Panc1 (cell line): ENCODE measurements at places on chromosomes 3 and 15. TPM values are rescaled to one million over a fixed set of nuclear protein-coding genes. Genes with fewer than 3 reads are reported as not detected.

GRCh38 chr3:98500019-98500418, 2.5 kb downstream of the OR5K2 start:
- no peaks in the 10 kb centered on the region for H3K4me1 ChIP-seq
- no peaks in the 10 kb centered on the region for H3K36me3 ChIP-seq
- no peak overlapping the region for H3K27ac ChIP-seq
- H3K27me3 ChIP-seq: peaks cover 6% of the 10 kb centered on the region; the same call in 1 of the 2 replicates
- H3K4me3 ChIP-seq: no peak overlapping the region

DNA sequence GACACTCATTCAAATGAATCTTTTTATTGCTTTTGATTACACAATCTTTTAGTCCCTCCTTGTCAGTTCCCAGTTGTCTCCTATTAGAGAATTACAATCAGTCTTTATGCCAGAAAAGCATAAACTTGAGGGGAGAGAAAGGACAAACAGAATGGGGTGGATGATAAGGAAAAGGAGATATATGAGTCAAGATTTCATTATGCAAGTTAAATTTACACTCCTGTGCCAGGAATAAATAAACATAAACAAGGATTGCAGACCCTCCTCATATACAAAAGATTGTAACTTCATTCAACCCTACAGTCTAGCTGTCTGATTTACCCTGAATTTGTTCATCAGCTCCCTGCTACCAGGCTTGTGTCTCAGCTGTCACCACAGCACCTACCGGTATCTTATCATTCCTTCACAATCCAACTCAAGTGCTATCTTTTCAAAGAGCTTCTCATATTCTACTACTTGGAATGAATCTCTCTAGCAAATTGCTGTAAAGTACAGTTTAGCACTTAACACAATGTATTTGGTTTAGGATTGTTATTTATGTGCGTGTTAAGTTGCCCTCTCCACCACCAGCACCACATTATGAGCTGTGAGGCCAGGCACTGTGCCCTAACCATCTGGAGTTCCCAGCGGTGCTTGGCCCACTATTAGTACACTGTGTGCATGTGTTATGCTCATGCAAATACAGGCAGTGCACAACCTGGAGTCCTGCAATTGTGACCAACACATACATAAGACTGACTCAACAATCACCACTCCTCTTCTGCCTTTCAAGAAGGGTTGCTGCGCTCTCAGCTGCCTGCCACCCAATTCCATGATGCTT, 504.1 kb downstream of the TBL1XR1 start:
- no peaks in the 10 kb centered on the region for H3K36me3 ChIP-seq
- H3K4me3 ChIP-seq: no peak overlapping the region
- no peaks in the 10 kb centered on the region for H3K4me1 ChIP-seq
- no peaks in the 10 kb centered on the region for H3K27me3 ChIP-seq
- DNase-seq: no peak

IGSF11 gene
- total RNA-seq: 0.33 TPM

GRCh38 chr15:83144771-83145170, 37.3 kb downstream of the TM6SF1 start:
- no peak overlapping the region for H3K27ac ChIP-seq
- DNase-seq: no peak
- H3K4me1 ChIP-seq: no peaks in the 10 kb centered on the region

DNA sequence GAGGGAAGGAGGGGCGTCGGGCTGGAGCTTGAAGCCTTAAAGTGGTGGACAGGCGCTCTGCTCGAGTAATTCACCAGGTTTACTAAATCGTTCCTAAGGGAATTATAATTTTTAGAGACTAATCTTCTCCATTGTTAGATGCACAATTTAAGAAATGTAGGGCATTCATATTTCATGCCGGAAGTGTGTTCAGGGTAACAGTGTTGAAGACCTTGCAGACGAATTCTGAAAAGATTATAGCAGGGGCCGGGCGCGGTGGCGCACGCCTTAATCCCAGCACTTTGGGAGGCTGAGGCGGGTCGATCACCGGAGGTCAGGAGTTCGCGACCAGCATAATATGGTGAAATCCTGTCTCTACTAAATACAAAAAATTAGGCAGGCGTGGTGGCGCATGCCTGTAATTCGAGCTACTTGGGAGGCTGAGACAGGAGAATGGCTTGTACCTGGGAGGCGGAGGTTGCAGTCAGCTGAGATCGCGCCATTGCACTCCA, 365 bp upstream of the GTF2A2 start:
- peak overlapping the region; percentile 95; the same call in 1 of the 2 replicates for H3K27ac ChIP-seq
- H3K4me3 ChIP-seq: peak overlapping the region; percentile 93
- no peak for DNase-seq
- H3K4me1 ChIP-seq: peaks cover 10% of the 10 kb centered on the region; the same call in 1 of the 2 replicates

DNA sequence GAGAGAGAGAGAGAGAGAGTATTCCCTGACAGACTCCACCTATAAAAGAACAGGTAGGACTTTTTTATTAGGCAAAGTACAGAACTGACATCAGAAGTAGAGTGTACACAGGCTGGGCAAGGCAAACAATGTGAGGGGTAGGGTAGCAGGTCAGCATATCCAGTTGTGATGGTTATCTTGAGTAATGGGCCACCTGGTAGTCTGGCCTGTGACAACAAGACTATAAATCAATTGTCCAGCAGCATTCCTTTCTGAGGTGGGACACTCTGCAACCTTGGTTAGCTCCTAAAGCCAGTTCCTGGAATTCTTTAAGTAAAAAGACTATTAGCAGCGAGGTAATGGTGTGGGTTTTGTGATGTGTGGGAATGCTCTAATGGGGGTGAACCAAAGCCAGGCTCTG, 14.9 kb upstream of the TMCC1 start:
- H3K36me3 ChIP-seq: no peaks in the 10 kb centered on the region
- no peaks in the 10 kb centered on the region for H3K27me3 ChIP-seq
- no peaks in the 10 kb centered on the region for H3K4me1 ChIP-seq
- H3K4me3 ChIP-seq: no peak overlapping the region

SPATA12 gene
- 0.10 TPM for total RNA-seq

- no peak for DNase-seq
- no peaks in the 10 kb centered on the region for H3K27me3 ChIP-seq
Observed at GRCh38 chr3:54165865-54166264, 43.5 kb downstream of the CACNA2D3 start.

- no peaks in the 10 kb centered on the region; the same call in 1 of the 2 replicates for H3K4me1 ChIP-seq
- H3K4me3 ChIP-seq: no peak overlapping the region
- H3K27ac ChIP-seq: no peak overlapping the region
- no peak for DNase-seq
Observed at GRCh38 chr3:100076731-100077529, 37.4 kb downstream of the FILIP1L start.

DNA sequence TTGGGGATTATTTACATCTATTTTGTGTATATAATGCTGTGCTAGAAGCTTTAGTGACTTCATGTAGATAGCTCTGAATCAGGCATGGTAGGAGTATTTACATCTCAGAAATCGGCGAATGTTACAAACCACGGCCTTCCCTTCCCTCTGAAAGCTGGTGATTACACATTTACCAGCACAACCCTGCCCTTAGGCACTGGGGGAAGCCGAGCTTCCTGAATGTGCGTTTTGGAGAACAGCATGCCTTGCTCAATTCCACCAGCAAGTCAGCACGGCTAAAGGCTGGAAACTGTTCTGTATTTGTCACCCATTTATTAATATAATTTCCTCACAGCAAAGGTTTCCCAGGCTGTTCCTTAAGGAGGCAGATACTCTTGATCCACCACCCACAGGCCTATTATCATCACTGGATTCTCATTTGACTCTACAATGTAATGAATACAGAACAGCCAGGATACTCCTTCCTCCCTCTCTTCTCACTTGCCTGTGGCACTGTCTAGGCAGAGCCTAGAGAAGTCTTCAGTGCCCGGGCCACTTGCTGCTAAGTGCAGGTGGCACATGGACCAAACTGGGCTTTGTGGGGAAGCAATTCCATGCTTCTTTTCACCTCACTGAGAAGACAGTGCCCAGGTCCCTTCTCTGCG, 55.2 kb upstream of the CACNA2D3 start:
- no peaks in the 10 kb centered on the region; the same call in 1 of the 2 replicates for H3K27me3 ChIP-seq
- no peaks in the 10 kb centered on the region for H3K4me1 ChIP-seq
- H3K4me3 ChIP-seq: no peak overlapping the region
- no peak for DNase-seq
- no peak overlapping the region for H3K27ac ChIP-seq

DNA sequence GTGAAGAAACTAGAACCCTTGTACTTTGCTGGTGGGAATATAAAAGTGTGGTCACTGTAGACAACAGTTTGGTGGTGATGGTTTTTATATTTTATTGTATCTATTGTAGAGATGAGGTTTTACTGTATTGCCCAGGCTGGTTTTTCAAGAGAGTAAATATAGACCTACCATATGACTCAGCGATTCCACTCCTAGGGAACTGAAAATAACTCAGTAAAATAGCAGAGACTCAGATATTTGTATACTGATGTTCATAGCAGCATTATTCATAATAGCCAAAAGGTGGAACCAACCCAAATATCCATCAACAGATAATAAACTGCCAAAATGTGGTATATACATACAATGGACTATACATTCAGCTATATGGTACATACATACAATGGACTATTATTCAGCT, 68.8 kb upstream of the IL12A start:
- no peak overlapping the region for H3K4me3 ChIP-seq
- H3K4me1 ChIP-seq: no peaks in the 10 kb centered on the region
- H3K27me3 ChIP-seq: no peaks in the 10 kb centered on the region
- no peaks in the 10 kb centered on the region for H3K36me3 ChIP-seq

DNA sequence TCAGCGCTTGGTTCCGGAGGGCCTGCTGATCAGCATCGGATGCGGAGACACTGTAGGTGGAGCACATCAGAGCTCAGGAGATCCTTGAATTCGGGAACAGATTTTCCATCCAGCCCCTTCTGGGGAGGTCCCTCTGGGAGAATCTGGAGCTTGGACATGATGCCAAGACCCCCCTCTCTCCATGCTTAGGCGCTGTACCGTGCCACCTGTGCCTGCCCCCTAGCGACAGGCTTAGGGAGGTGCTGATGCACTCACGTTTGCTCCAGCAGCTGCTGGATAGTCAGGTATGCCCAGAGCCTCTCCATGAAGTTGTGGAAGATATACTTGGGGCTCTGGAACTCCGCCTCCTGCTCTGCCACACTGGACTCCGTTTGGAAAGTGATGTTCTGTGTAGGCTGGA, 9.7 kb downstream of the ITIH4 start:
- no peaks in the 10 kb centered on the region for H3K36me3 ChIP-seq
- no peaks in the 10 kb centered on the region for H3K4me1 ChIP-seq
- no peak overlapping the region for H3K4me3 ChIP-seq

DNA sequence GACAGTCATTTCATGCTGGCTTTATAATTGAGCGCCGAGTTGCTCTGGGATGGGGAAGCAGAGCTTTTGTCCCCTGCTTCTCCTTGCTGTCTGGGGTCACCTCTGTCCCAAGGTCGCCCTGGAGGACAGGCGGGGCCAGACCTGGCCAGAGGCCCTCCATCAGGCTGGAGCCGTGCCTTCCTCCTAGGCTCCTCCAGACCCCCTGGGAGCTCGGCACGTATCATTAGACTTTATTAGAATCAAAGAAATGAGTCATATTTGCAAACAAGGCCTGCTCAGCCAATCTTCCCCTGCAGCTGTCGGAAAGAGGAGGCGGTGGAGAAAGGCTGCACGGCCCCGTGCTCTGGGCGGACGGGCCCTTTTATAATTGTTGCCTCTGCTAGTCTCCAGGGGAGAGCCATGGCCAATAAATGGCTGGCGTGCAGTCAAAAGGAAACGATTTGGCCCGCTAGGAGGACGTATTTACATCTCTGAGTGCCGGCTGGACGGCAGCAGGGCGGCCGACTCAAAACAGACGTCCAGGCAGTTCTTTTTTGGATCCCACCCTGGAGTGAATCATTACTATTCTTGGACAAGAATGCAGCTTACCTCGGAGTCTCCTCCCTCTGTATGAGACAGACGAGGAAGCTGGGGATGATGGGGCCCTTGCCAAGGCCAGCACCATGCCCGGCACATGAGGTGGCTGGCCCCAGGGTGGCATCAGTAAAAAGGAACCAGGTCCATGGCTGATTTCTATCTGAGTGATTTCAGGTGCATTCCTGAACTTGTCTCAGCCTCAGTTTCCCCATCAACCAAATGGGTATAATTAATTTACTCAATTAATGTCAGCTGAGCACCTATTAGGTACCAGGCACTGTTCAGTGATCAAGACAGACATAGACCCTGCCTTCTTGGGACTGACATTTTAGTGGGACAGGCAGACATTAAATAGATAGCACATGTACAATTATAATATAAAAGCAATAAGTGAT, 50.6 kb downstream of the SLC6A6 start:
- H3K4me1 ChIP-seq: peaks cover 58% of the 10 kb centered on the region
- no peaks in the 10 kb centered on the region; the same call in none of the 2 replicates for H3K36me3 ChIP-seq
- peak overlapping the region; percentile 81 for H3K27ac ChIP-seq
- H3K27me3 ChIP-seq: no peaks in the 10 kb centered on the region
- H3K4me3 ChIP-seq: no peak overlapping the region

GRCh38 chr15:33234020-33234461, 39.5 kb upstream of the FMN1 start:
- H3K36me3 ChIP-seq: no peaks in the 10 kb centered on the region
- H3K4me3 ChIP-seq: no peak overlapping the region
- no peak for DNase-seq
- H3K4me1 ChIP-seq: no peaks in the 10 kb centered on the region
- 0 out of 2 replicates have a peak, but pooled peaks cover 3% of the 10 kb centered on the region for H3K27me3 ChIP-seq

STAC gene
- total RNA-seq: 18.8 TPM

DNA sequence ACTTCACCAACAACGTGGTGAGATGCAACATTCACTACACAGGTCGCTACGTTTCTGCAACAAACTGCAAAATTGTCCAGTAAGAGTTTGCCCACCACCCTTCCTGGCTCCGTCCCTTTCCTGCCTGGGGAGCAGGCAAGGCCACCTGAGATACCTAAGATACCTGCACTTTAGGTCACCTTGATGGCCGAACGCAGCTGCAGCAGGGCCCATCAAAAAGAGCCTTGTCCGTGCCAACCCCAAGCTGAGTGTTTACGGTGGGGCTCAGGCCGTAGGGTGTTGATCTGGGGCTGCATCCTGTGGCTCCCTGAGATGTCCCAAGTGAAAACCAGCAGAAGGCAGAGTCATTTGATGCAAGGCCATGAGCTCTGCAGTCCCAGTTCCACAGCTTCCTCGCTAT, 23.2 kb downstream of the LOXL1 start:
- H3K27me3 ChIP-seq: no peaks in the 10 kb centered on the region
- no peaks in the 10 kb centered on the region for H3K36me3 ChIP-seq
- no peak overlapping the region for H3K4me3 ChIP-seq
- H3K4me1 ChIP-seq: peaks cover 6% of the 10 kb centered on the region; the same call in 1 of the 2 replicates
- no peak overlapping the region for H3K27ac ChIP-seq
- no peak for DNase-seq

DNA sequence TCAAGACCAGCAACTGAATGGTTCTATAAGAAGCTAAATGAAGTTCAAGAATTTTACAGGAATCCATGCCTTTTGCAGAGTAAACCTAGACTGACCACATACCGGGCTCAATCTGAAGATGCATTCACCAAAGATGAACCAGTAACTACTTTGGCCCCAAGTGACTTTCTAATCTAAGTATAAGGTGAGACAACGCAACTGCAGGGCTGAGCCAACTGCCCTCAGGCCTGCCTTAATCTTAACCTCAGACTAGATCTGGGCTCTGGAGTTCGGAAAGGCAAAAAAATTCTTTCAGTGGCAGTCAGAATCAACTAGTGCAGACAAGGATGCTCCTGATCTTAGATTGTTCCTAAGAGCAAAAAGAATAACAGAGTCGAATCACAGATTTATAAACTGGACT, 48.3 kb downstream of the EXD1 start:
- H3K27ac ChIP-seq: no peak overlapping the region
- no peaks in the 10 kb centered on the region for H3K27me3 ChIP-seq
- DNase-seq: no peak
- H3K4me3 ChIP-seq: no peak overlapping the region
- H3K36me3 ChIP-seq: no peaks in the 10 kb centered on the region
